ENCODE measurements at places on chromosomes 3 and 15.

GRCh38 chr3:94779699-94780098 is 716.8 kb downstream of the NSUN3 start:
- DNase-seq: no peak

- peak; percentile 65 for DNase-seq
These were observed 4.1 kb upstream of the COX17 start for GRCh38 chr3:119681279-119681678.

- DNase-seq: no peak
These were observed 222.3 kb downstream of the UBE2E2 start for GRCh38 chr3:23425410-23425809.

GRCh38 chr3:13235079-13235478 is 161.8 kb upstream of the IQSEC1 start:
- peak; percentile 60 for DNase-seq

DNA sequence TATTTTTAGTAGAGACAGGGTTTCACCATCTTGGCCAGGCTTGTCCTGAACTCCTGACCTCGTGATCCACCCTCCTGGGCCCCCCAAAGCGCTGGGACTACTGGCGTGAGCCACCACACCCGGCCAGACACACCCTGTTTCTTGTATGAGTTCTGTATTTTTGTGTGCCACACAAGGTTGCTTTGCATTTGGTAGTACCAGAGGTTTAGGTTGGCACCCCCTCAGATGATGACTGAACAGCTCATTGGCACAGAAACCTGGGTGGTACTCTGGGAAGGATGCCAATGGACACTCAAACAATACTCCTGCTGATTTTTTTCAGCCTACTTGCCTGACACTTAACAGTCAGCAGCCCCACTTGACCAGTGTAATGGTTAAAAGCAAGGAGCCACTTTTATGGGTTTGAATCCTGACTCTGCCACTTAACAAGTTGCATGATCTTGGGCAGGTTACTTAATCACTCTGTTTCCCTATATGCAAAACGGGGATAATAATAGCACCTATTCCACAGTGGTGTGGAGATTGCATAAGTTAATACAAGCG is 39.2 kb upstream of the BCL2A1 start:
- peak; percentile 59 for DNase-seq

- no peak for DNase-seq
These were observed 42.6 kb downstream of the MGLL start for GRCh38 chr3:127779747-127780146.
